Type B pancreatic cell (in vitro differentiated cells): ENCODE measurements at places on chromosomes 7 and 10.
A peak's percentile ranks its signal among the peaks of the same experiment; 100 is the strongest.

- H3K27me3 ChIP-seq, result no peaks in the 10 kb centered on the region
- H3K4me1 ChIP-seq, result peaks cover 16% of the 10 kb centered on the region
- no peaks in the 10 kb centered on the region for H3K36me3 ChIP-seq
- peak overlapping the region; percentile 9 for H3K27ac ChIP-seq
Measured at GRCh38 chr7:111018960-111019736, 71.8 kb upstream of the LRRN3 start.

- no peak overlapping the region for H3K4me3 ChIP-seq
- H3K27me3 ChIP-seq, result no peaks in the 10 kb centered on the region
- no peaks in the 10 kb centered on the region for H3K4me1 ChIP-seq
- peaks cover 21% of the 10 kb centered on the region for H3K36me3 ChIP-seq
- no peak for DNase-seq
Measured at GRCh38 chr7:87850836-87851593, 25.1 kb downstream of the SLC25A40 start.

DNA sequence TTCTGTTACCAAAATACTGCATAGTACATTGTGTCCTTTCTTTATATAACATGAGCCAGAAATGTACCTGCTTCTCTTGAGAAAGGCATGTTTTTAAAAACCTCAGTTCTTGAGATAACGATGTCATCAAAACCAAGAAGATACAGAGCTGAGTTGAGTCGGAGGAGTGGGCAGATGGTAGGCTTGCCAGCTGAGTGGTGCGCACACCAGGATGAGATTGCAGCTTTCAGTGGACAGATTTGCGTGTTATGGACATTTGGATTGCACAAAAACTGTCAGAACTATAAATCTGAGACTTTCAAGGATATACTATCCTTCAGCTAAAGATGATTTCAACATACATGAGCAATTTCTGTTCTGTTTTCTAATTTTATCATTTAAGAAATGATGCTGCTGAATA, 25.0 kb downstream of the PRKAR2B start:
- H3K36me3 ChIP-seq, result no peaks in the 10 kb centered on the region
- H3K27me3 ChIP-seq, result no peaks in the 10 kb centered on the region
- no peak for DNase-seq
- H3K4me1 ChIP-seq, result no peaks in the 10 kb centered on the region
- no peak overlapping the region for H3K27ac ChIP-seq

GRCh38 chr7:90788052-90788451, 191.9 kb downstream of the CDK14 start:
- DNase-seq, result no peak
- H3K27ac ChIP-seq, result no peak overlapping the region
- no peaks in the 10 kb centered on the region for H3K27me3 ChIP-seq
- peaks cover 18% of the 10 kb centered on the region for H3K36me3 ChIP-seq
- H3K4me3 ChIP-seq, result no peak overlapping the region

DNA sequence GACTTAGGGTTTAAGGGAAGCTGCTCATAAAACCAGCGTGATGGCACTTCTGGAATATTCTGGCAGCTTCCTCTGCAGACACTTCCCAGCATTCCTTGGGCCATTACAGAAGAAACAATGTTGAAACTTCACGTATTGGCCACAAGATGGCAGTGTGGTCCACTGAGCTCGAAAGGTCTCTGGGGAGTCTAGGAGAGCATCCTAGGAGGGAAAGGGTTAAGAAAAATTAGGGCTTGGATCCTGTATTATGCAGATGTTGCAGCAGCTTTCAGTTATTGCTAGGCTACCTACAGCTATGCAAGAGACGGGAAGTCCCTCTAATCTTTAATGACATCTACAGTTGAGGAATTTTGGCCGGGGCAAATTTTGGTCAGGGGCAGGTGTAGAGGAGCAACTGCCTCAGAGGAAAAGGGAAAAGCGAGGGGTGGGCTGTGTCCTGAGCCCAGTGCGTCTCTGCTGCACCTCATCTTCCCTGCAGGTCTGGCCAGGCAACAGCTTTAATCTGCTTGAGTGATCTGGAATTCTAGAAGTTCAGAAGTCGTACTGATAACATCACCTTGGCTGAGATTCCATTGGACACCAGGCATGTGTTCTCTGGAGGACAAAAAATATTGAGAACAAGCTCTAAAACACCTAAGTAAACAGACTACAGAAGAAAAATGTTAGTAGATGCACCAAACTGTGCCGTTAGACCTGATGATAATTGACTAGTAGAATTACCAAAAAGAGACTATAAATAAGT, 220.8 kb upstream of the PRSS58 start:
- no peak for DNase-seq
- H3K27me3 ChIP-seq, result peaks cover 3% of the 10 kb centered on the region
- no peak overlapping the region for H3K27ac ChIP-seq
- H3K4me3 ChIP-seq, result no peak overlapping the region
- H3K36me3 ChIP-seq, result no peaks in the 10 kb centered on the region
- H3K4me1 ChIP-seq, result no peaks in the 10 kb centered on the region

- no peaks in the 10 kb centered on the region for H3K27me3 ChIP-seq
- H3K4me1 ChIP-seq, result no peaks in the 10 kb centered on the region
- peaks cover 20% of the 10 kb centered on the region for H3K36me3 ChIP-seq
- no peak overlapping the region for H3K4me3 ChIP-seq
- no peak overlapping the region for H3K27ac ChIP-seq
Measured at GRCh38 chr10:75034131-75034512, 77.3 kb upstream of the SAMD8 start.
